ENCODE measurements at places on chromosomes 1 and 21. TPM values are rescaled to one million over a fixed set of nuclear protein-coding genes. Genes with fewer than 3 reads are reported as not detected.

DNA sequence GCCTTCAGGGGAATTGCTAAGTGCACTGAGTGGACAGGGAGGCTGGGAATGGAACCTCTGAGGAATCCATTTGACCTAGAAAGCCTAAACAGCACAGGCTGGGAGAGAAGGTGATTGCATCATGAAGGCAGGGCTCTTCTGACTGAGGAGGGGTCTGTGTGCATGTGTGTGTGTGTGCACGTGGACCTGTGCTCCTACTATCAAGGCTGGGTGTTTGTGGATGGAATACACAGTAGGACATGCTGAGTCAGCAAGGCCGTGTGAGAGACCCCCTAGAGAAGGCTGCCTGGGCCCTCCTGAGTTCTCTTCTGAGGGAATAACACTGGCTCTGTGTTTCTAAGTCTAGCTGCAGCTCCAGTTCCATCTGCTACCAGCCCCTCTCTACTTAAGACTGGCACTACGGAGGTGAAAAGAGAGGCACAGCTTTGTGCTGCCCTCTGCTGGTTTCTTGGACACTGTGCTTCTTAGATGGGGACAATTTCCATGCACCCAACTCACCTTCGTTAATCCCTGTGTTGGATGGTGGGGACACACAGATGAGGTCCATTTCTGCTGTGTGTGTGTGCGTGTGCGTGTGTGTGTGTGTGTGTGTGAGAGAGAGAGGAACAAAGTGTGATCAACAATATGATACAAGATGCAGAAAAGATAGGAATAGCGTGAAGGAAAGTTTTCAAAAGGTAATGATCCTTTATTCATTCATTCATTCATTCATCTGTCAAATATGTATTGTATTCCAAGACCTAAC lies 6.2 kb upstream of the EFCAB14 start:
- peak; percentile 64 for DNase-seq

The OR6Y1 gene
- total RNA-seq = not detected

DNA sequence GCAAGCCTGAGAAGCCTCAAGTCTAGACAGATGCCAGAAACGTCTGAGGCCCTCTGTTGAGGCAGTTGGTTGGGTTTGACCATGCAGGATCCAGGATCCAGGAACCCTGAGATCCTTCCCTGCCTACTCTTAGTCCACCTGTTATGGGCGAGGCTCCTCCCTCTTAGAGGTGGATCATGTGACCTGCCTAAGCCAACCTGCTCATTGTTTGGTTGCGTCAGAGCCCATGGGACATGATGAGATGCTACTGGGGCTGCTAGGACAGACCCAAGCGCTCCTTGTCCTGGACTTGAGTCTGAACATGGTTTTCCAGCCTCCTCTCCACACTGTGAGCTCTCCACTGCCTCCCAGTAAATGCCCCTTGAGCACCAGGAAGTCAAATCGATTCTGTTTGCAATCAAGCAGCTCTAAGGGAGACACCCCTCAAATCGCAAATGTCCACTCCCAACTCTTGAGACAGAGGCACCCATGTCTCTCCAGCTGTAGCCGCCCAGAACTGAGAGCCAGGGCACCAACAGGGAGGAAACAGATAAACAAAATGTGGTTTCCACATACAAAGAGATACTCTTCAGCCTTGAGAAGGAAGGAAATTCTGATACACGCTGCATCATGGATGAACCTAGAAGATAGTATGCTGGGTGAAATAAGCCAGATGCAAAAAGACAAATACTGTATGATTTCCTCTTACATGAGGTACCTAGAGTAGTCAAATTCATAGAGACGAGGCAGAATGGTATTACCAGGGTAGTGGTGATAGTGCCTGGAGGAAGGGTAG lies 31.7 kb upstream of the WNT4 start:
- no peak for DNase-seq

DNA sequence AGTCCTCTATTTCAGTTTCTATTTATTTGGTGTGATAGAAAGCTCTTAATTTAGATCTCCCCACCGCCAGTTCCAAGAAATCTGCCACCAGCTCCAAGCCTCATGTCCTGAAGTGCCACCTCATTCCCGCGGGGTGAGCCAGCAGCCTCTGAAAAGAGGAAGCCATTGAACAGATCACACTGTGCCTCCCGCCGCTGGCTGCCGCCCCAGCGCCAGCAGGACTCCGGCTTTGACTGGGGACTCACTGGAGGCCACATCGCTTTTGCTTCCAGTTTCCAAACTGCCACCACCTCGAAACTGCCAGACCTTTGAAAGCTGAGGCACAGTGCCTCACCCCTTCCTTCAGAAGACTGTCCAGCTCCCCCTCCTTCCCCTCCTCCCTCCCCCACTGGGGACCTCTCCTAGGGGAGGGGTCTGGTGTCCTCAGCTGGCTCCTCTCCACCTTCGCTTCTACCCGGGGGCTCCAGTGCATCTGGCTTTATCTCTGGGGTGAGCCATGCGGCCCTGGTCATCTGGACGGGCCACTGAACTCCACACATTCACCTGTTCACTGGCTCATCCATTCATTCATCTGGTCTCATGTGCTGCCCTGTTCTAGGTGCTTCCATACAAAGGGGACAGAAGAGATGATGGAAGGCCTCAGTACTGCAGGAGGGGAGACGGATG lies 58.9 kb downstream of the VPS26C start:
- peak; percentile 29 for DNase-seq

The PROK1 gene
- total RNA-seq = not detected

- peak; percentile 54 for DNase-seq
Measured at GRCh38 chr1:52727114-52727586, 897 bp downstream of the ZYG11B start.

The S100A7A gene
- total RNA-seq = not detected

DNA sequence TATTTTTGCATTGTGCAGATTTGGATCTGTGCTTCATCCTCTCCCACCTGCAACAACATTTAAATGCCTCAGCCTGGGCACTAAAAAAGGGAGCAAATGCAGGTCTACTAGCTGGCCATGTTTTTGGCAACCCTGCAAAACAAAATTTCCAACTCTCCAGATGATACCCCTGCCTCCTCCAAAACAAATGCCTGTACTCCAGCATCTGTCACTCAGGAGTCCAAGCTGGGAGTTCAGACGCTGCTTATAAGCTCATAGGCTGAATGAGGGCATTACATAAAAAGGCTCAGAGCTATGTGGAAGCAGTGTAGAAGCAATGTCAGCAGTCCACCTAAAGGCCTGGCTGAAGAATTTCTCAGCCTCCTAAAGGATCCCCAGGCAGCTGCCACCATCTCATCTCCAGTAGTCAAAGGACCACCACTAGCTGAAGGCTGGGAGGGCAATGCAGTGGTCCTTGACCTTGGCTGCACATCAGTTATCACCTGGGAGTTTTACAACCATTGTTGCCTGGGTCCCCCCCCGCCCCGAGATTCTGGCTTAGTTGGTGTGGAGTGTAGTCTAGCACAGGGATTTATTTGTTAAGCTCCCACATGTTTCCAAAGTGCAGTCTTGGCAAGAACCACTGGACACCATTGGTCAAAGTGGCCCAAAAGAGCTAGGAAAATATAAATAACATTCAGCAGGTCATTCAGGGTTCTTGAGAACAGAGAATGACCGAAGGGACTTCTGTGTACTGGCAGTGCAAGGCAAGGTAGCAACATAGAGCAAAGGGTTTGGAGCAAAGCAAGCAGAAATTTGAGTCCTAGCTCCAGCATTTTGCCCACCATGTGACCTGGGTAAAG lies 57.2 kb downstream of the ITPKB start:
- DNase-seq = no peak

DNA sequence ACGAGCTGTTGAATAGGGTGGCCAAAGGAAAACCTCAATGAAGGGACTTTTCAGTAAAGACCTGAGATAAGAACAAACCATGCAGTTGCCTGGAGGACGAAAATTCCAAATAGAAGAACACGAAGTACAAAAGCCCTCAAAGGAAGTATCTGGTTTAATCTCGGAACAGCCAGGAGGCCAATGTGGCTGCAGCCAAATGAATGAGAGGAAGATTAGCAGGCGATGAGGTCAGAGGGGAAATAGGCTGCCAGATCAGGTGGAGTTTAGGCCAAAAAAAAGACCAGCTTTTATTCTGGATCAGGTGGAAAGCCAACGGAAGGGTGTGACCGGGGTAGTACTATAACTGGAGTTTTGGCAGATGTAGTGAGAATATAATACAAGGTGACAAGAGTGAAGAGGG lies 43.7 kb downstream of the SRSF11 start:
- DNase-seq = no peak

The ATF3 gene
- 35.3 TPM for total RNA-seq

Data from glutamatergic neuron (in vitro differentiated cells).